ENCODE measurements at places on chromosomes 1 and 21. TPM values are rescaled to one million over a fixed set of nuclear protein-coding genes. Genes with fewer than 3 reads are reported as not detected.

ITGB2 gene
- 36.7 TPM for total RNA-seq

AKR7A2 gene
- total RNA-seq: 39.1 TPM

BMP8B gene
- 7.8 TPM for total RNA-seq

GPR25 gene
- not detected for total RNA-seq

PRR9 gene
- total RNA-seq: not detected

FCRLA gene
- 0.79 TPM for total RNA-seq

IGSF9 gene
- total RNA-seq: 0.50 TPM

VSIG8 gene
- total RNA-seq: 0.22 TPM

RGS4 gene
- total RNA-seq: 148 TPM

GBP5 gene
- 0.33 TPM for total RNA-seq

SLC44A5 gene
- total RNA-seq: 13.1 TPM

PRRX1 gene
- 61.3 TPM for total RNA-seq

AIM2 gene
- 1.5 TPM for total RNA-seq

C8A gene
- not detected for total RNA-seq

GNG12 gene
- 61.3 TPM for total RNA-seq

CFHR3 gene
- 0.30 TPM for total RNA-seq

DDR2 gene
- 44.8 TPM for total RNA-seq

PWP2 gene
- 4.2 TPM for total RNA-seq

KCNE2 gene
- total RNA-seq: 0.30 TPM

ZNF678 gene
- 55.2 TPM for total RNA-seq

FAM177B gene
- total RNA-seq: 0.40 TPM

RSPO1 gene
- 0.06 TPM for total RNA-seq

ZFP69B gene
- total RNA-seq: 8.6 TPM

KRTAP19-1 gene
- total RNA-seq: not detected

PTPRF gene
- total RNA-seq: 78.1 TPM

IL24 gene
- total RNA-seq: not detected
